ENCODE measurements at places on chromosomes 1 and 21. TPM values are rescaled to one million over a fixed set of nuclear protein-coding genes. Genes with fewer than 3 reads are reported as not detected.

DNA sequence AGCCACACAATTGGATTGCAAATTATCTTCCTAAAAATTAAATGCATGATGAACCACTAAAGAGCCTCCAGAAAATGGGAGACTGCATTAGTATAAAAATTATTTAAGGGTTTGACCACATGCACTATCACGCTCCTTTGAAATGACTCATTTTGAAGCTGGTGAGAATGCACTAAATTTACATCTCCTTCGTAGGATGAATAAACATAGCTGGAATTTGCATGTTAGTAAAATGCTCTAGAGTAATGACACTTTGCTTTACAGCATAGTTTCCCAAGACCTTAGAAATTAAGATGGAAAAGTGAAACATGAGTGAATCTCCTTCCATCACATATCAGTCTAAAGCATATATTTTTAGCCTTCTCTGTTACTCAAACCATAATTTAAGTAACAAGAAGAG is 2.4 kb downstream of the PLPPR4 start:
- H3K27ac ChIP-seq = peak overlapping the region; percentile 55
- peak; percentile 93 for DNase-seq
- peaks cover 12% of the 10 kb centered on the region for H3K4me1 ChIP-seq
- no peak overlapping the region for H3K4me3 ChIP-seq
- H3K36me3 ChIP-seq = no peaks in the 10 kb centered on the region

- H3K4me3 ChIP-seq = no peak overlapping the region
- no peaks in the 10 kb centered on the region for H3K36me3 ChIP-seq
- no peaks in the 10 kb centered on the region for H3K4me1 ChIP-seq
- H3K27ac ChIP-seq = no peak overlapping the region
- no peaks in the 10 kb centered on the region for H3K27me3 ChIP-seq
Observed at GRCh38 chr1:57736940-57737339, 313.1 kb upstream of the DAB1 start.

DNA sequence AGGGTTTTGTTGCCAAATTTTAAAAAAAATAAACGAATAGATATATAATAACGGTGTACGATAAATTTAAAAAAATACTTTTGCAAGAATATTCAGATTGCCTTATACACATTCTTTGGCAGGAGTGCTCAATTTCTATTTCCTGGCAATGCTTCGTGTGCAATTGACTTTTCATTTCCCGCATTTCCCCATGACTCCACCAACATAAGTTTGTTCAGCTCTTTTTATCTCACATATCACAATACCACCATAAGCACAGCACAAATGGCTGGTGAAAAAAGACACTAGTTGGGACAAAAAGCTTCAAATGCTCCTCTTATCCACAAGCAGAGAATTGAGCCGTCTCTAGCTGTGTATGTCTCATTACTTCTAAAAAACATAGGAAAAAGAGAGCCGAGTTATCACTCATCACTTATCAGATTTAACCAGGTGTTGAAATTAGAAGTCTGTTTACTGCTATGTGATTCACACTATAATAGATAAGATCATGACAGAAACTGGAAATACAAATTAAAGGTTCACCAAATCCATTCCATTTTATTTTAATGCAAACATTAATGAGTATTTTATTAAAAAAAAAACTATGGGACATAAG is 28.9 kb upstream of the RGS1 start:
- H3K4me1 ChIP-seq = peaks cover 10% of the 10 kb centered on the region
- no peaks in the 10 kb centered on the region for H3K27me3 ChIP-seq
- no peak overlapping the region for H3K27ac ChIP-seq

- H3K36me3 ChIP-seq = no peaks in the 10 kb centered on the region
- no peak overlapping the region for H3K27ac ChIP-seq
- no peaks in the 10 kb centered on the region for H3K27me3 ChIP-seq
- H3K4me1 ChIP-seq = peaks cover 4% of the 10 kb centered on the region
Observed at GRCh38 chr21:16071761-16072160, 342.0 kb downstream of the USP25 start.

DNA sequence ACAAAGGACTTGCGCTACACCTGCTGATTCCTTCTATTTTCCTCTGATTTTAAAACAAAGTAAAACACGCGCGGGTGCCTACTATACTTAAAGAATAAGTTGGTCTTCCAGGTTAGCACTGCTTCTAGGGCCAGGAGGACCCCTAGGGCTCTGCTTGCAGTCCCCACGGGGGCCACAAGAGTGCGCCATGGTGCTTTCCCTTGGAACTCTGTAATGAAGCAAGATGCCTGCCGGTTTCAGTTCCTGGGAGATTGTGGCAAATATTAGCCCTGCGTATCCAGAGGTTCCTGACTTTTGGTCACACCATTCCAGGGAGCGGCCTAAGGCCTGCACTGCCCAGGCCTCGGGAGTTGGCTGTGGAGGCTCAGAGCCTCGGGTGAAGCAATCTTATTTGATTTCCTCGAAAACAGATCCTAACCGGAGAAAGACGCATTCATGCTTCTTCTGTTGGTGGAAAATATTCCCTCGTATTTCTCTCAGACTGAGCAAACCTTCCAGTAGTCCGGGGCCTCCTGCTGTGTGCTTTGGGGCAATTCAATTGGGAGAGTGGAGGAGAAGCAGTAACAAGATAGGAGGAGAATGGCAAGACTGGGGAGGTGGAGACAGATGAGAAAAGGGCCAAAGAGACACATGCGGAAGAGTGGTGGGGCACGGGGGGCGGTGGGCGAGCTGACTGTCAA is 25.3 kb downstream of the ADAM30 start:
- no peak overlapping the region for H3K4me3 ChIP-seq
- no peak overlapping the region for H3K27ac ChIP-seq
- peaks cover 3% of the 10 kb centered on the region for H3K4me1 ChIP-seq
- peak; percentile 77 for DNase-seq
- no peaks in the 10 kb centered on the region for H3K27me3 ChIP-seq

- no peak overlapping the region for H3K27ac ChIP-seq
- no peaks in the 10 kb centered on the region for H3K27me3 ChIP-seq
- no peak for DNase-seq
Observed at GRCh38 chr1:97783751-97784150, 137.1 kb downstream of the DPYD start.

DNA sequence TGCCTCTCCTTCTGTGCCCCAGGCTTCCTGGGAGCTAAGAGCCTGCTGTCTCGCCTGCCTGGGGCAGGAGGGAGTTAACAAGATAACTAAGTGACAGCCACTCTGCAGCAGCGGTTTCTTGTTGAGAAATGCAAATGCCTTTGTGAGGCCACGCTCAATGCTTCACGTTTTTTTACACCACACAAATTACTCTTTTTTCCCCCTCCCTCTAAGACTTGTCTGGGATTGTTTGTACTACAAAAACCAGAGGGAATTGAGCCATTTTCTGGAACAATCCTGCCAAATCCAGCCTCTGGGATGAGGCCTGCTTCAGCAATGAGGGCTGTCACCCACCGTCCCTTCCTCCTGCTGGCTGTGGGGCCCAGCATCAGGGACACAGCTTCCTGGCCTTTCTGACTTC is 119.6 kb downstream of the ACTL8 start:
- DNase-seq = peak; percentile 87
- peak overlapping the region; percentile 90 for H3K27ac ChIP-seq
- H3K27me3 ChIP-seq = no peaks in the 10 kb centered on the region

- no peaks in the 10 kb centered on the region for H3K36me3 ChIP-seq
- DNase-seq = no peak
- H3K27ac ChIP-seq = no peak overlapping the region
- H3K4me1 ChIP-seq = no peaks in the 10 kb centered on the region
Observed at GRCh38 chr21:38392661-38393060, 105.6 kb downstream of the ERG start.

GRCh38 chr1:43878854-43879253 is 54.7 kb upstream of the ARTN start:
- H3K4me1 ChIP-seq = no peaks in the 10 kb centered on the region
- no peak overlapping the region for H3K27ac ChIP-seq
- H3K27me3 ChIP-seq = no peaks in the 10 kb centered on the region
- no peak for DNase-seq
- no peaks in the 10 kb centered on the region for H3K36me3 ChIP-seq

DNA sequence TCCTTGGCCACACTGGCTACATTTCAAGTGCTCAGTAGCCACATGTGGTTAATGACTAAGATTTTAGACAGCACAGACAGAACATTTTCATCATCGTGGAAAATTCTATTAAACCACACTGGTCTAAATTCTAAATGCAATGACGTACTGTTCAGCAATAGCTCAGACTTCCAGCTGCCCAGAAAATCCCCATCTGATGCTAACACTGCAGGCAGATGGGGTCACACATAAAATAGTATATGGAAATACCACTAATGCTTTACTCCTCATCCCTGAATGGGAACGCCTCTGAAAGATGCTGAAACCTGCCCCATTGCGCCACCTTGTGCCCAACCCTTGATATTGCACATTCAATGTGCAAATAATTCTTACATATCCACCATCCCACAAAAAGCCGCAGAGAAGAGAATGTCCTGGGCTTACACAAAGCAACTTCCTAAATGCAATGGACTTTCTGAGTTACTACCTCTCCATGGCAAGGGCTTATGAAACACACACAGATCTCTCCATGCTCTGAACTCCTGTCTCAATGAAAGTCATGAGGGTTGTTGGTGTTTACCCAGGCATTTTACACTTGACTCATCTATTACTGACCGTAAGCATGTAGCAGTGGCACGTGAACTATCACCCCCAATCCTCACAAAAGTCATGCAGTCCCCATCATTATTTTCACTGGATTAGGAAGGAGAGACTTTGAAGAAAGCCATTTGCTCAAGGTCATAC is 20.3 kb upstream of the SLC5A9 start:
- DNase-seq = peak; percentile 97
- H3K36me3 ChIP-seq = no peaks in the 10 kb centered on the region
- H3K27me3 ChIP-seq = no peaks in the 10 kb centered on the region
- H3K4me1 ChIP-seq = peaks cover 3% of the 10 kb centered on the region
- no peak overlapping the region for H3K4me3 ChIP-seq

GRCh38 chr1:34790985-34791384 is 1.8 kb upstream of the GJA4 start:
- no peak overlapping the region for H3K27ac ChIP-seq
- no peak for DNase-seq
- no peaks in the 10 kb centered on the region for H3K36me3 ChIP-seq
- H3K4me3 ChIP-seq = no peak overlapping the region

The GFI1 gene
- not detected for total RNA-seq

The COX20 gene
- 14.9 TPM for total RNA-seq

The MIS18A gene
- 4.0 TPM for total RNA-seq

The HYI gene
- total RNA-seq = 36.5 TPM

The CIART gene
- 5.1 TPM for total RNA-seq

The SIM2 gene
- not detected for total RNA-seq

The LUZP1 gene
- 15.7 TPM for total RNA-seq

The NEK2 gene
- 0.26 TPM for total RNA-seq

The ATAD3A gene
- 14.4 TPM for total RNA-seq
